Aortic smooth muscle cell (primary cell): ENCODE measurements at places on chromosomes 6 and 20. TPM values are rescaled to one million over a fixed set of nuclear protein-coding genes. Genes with fewer than 3 reads are reported as not detected.

RHAG gene
- 0.06 TPM in 1 of 2 replicates, not detected in the other for total RNA-seq

FAM110A gene
- total RNA-seq: 2.9 and 3.8 TPM in 2 replicates

BEND6 gene
- 11.8 and 14.5 TPM in 2 replicates for total RNA-seq

CD164 gene
- 181 and 211 TPM in 2 replicates for total RNA-seq

AVP gene
- not detected in 2 replicates for total RNA-seq

DUSP15 gene
- 1.6 and 2.5 TPM in 2 replicates for total RNA-seq

VSTM2L gene
- 0.53 and 0.93 TPM in 2 replicates for total RNA-seq

SAMD5 gene
- 0.12 and 0.26 TPM in 2 replicates for total RNA-seq

MOG gene
- not detected in 2 replicates for total RNA-seq

RIMS4 gene
- 0.06 TPM in 1 of 2 replicates, not detected in the other for total RNA-seq

ACTL10 gene
- total RNA-seq: 2.1 and 2.6 TPM in 2 replicates

RBM24 gene
- 1.3 and 1.5 TPM in 2 replicates for total RNA-seq

POLH gene
- total RNA-seq: 17.0 and 18.4 TPM in 2 replicates

BTNL2 gene
- not detected in 2 replicates for total RNA-seq

PHACTR3 gene
- not detected in 2 replicates for total RNA-seq

LKAAEAR1 gene
- total RNA-seq: not detected in 2 replicates

PLN gene
- 0.40 and 2.7 TPM in 2 replicates for total RNA-seq

SOX18 gene
- 0.56 and 0.66 TPM in 2 replicates for total RNA-seq

GNL1 gene
- 57.0 and 60.9 TPM in 2 replicates for total RNA-seq

UBE2J1 gene
- total RNA-seq: 31.2 and 31.3 TPM in 2 replicates

SLC17A1 gene
- not detected in 2 replicates for total RNA-seq
